ENCODE measurements at places on chromosomes 4 and X. TPM values are rescaled to one million over a fixed set of nuclear protein-coding genes. Genes with fewer than 3 reads are reported as not detected.

DNA sequence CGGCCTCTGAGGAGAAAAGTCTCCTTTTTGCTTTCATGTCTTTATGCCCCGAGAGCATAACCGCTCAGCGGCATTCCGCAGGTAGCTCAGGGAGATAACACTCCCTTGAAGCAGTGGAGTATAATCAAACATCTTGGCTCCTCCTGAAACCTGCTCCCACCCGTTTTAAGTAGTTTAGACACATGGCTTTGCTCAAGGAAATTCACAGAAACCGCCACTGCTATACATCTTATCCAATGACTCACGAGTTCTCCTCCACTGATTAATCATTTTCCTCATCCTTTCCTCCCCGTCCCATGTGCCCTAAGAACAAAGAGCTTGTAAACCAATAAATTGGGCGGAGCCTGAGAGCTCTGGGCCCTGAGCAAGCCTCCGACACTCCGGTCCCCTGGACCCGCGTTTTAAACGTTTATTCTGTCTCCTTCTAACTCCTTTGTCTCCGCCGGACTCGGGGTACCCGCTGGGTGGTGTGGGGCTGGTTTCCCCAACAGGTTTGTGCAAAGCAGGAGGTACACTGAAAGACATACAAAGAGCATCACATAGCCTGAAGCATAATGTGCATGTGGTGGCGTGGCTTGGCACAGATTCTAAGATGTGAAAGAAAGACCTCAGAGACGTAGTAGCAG is 401.2 kb downstream of the TLL1 start:
- no peak for DNase-seq

Gene KLHL2
- total RNA-seq, result 23.8 TPM

- no peak for DNase-seq
Observed at GRCh38 chr4:123553733-123554637, 157.4 kb downstream of the SPRY1 start.

Gene ARL9
- total RNA-seq, result 0.32 TPM

GRCh38 chr4:16123356-16124084 is 39.7 kb upstream of the PROM1 start:
- no peak for DNase-seq

GRCh38 chr4:185761352-185762235 is 50.4 kb downstream of the SORBS2 start:
- no peak for DNase-seq

DNA sequence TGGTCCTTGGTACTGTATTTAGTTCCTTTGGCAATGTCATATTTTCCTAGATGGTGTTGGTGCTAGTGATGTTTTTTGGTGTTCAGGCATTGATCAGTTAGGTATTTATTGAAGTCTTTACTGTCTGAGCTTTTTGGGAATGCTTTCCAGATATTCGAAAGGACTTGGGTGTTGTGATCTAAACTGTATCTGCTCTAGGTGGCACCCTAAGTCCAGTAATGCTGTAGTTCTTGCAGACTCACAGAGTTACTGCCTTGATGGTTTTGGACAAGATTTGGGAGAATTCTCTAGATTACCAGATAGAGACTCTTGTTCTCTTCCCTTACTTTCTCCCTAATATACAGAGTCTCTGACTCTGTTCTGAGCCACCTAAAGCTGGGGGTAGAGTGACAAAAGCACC is 513.6 kb upstream of the PITX2 start:
- DNase-seq, result no peak

- no peak for DNase-seq
Observed at GRCh38 chr4:76987153-76987591, 37.6 kb downstream of the SEPTIN11 start.

Gene ABCG2
- 3.4 TPM for total RNA-seq

Gene ZNF711
- 4.7 TPM for total RNA-seq
